Activated gamma-delta T cell treated with Interleukin-2 at 50 U/mL for 16 hours (primary cell): ENCODE measurements at places on chromosomes 3 and 15.

DNA sequence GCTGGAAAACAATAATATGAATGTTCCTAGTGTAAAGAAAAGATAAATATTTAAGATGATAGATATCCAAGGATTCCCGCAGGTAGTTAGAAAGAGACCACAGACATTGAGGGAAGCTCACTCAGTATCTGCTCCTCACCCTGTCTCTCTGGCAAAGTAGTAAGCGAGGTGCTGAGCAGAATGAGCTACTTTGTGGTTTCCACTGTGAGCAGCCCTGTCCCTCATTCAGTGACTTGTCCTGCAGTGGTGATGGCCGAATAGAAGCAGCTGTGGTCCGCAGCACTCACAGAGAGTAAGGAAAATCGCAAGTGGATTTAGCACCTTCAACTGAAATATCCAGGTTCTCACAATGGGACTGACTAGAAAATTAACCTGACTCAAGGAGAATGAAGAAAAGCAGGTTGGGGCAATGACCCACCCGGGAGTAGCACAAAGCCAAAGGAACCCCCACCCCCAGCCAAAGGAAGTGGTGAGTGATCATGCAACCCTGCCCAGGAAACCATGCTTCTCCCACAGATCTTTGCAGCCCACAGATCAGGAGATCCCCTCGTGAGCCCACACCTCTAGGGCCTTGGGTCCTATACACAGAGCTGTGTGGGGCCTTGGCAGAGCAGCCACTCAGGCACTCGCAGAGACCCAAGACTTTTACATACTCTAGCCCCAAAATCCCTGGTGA is 21.8 kb upstream of the SLC25A38 start:
- peak; percentile 33 for DNase-seq

- peak; percentile 22 for DNase-seq
These were observed 37.2 kb upstream of the DENND4A start for GRCh38 chr15:65829130-65829764.

DNA sequence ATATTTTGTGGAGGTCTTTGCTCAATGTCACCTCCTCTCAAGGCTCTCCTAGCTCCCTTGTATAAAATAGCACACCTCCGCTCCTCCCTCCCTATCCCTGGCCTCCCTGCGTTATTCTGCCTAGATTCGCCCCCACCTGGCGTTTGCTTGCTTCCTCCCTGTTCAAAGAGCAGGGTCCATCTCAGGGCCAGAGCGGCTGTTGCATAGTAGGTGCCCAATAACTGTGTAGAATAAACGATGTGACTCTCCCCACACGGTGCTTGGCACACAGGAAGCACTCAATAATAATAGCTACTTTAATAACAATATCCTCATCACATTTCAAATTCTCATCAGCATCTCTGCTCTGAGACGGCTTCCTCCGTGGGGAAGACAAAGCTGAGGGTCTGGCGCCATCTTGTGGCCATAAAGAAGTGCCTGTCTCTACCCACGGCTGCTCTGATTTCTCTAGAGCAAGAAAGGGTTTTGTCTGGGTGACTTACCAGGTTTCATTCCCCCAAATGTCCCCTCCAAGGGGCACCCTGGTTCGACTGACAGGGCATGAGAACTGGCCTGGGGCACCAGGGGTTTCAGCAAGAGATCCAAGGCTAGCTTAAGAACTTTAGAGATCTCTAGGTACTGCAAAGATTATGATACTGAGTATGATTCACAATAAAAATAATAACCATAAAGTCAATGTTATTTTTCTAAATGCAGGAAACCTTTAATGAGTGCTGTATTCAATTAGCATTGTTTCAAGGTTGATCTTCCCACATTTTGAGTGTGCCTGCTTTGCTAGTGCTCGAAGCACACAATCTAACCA is 16.1 kb downstream of the CD276 start:
- peak; percentile 74 for DNase-seq

DNA sequence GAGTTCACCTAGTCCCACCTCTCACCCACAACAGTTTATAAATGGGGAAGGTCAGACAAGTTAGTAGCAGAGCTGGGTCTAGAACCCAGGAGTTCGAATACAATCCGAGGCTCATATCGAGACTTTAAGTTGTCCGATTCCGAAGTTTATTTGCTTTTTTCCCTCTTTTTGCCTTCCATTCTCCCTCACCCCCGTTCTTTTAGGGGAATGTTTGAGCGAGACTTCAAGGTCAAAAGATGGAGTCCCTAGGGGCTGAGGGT is 7.3 kb downstream of the BCL6 start:
- DNase-seq, result no peak

DNA sequence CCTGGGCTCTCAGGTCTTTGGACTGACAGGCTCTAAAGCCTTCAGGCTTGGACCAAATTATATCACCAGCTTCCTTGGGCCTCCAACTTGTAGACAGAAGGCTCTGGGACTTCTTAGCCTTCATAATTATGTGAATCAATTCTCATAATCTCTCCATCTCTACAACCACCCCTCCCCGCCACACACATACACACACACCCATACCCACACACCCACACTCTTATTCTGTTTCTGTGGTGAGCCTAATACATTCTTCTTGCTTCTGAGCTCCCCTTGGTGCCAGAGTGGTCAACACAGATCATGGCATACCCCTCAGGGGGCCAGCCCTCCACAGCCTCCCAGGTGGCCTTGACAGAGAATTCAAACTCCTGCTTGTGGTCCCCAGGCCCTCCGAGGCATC is 5.6 kb upstream of the NUP210 start:
- no peak for DNase-seq

DNA sequence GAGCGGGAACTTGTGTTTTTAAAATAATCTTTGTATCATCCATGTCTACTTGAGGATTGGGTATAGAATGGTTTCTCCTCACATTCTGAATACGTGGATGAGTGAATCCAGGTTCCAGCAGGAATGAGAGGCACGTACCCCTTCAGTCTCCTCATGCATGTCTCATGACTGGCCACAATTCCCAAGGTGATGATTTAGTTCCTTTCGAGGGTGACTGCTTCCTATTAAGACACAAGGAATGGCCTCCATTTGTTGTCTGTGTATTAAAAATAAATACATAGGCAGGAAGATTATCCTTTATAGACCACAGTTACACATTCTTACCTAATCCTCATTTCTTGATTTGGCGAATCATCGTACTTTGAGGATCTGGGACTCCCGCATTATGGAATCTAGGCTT is 217.0 kb upstream of the LRIG1 start:
- no peak for DNase-seq

GRCh38 chr15:76968306-76968705 is 26.6 kb upstream of the PSTPIP1 start:
- no peak for DNase-seq
